Spinal cord (tissue), 10 donors: ENCODE measurements at places on chromosomes 7 and 10. TPM values are rescaled to one million over a fixed set of nuclear protein-coding genes. Genes with fewer than 3 reads are reported as not detected.

TAS2R41 gene
- not detected for polyA plus RNA-seq

SLC18A3 gene
- polyA plus RNA-seq, result 19.9 TPM

LRRN3 gene
- 106 TPM for polyA plus RNA-seq

CUX1 gene
- polyA plus RNA-seq, result 111 TPM

SERPINE1 gene
- 4.8 TPM for polyA plus RNA-seq

TAS2R5 gene
- 2.4 TPM for polyA plus RNA-seq

PTN gene
- polyA plus RNA-seq, result 1,573 TPM

ATRNL1 gene
- 16.8 TPM for polyA plus RNA-seq

DPP6 gene
- polyA plus RNA-seq, result 104 TPM

FAM180A gene
- polyA plus RNA-seq, result 0.22 TPM

PLEKHS1 gene
- polyA plus RNA-seq, result 0.08 TPM

CHRM2 gene
- polyA plus RNA-seq, result 15.9 TPM

EBF3 gene
- polyA plus RNA-seq, result 149 TPM

ITIH2 gene
- polyA plus RNA-seq, result 23.4 TPM

- DNase-seq, result no peak
Observed at GRCh38 chr7:144818511-144818910, 17.3 kb downstream of the TPK1 start.

DNA sequence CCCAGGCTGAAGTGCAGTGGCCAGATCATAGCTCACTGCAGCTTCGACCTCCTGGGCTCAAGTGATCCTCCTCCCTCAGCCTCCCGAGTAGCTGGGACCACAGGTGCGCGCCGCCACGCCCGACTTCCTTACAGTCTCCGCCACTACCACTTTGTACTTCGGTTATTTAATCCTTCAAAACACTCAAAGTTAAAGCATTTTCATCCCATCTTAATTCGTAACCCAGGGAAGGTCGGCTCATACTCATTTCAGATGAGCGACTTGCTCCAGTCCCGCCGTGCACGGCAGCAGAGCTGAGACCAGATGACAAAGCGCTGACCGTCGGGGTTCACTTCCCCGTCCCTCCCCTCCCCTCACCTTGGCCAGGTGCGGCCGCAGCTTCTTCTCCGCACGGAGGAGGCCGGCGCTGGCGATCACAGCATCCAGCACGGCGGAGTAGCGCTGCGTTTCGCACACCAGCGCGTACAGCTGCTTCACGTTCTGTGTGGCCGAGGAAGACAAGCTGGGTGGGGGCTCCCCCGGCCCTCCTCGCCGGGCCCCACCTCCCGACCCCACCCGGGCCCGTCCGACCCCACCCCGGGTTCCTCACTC, 457 bp downstream of the NSUN5 start:
- no peak for DNase-seq

- no peak for DNase-seq
Observed at GRCh38 chr7:6279937-6280336, 7.5 kb upstream of the CYTH3 start.

DNA sequence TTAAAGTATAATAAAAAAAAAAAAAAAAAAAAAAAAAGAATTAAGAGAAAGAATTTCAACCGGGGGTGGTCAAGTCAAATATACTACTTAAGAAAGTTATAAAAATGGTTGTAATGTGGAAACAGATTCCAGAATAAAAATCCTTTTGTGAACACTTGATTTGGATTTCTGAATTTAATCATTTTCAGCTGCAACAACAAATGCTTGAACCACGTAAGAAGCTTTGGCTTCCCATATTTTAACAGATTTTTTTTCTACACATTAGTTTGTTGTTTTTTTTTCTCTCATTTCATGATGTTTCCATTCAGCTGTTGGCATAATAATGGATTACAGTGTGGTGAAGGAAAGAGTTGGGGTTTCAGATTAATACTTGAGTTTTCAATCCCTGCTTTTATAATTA, 137.3 kb upstream of the AGR3 start:
- DNase-seq, result no peak

DNA sequence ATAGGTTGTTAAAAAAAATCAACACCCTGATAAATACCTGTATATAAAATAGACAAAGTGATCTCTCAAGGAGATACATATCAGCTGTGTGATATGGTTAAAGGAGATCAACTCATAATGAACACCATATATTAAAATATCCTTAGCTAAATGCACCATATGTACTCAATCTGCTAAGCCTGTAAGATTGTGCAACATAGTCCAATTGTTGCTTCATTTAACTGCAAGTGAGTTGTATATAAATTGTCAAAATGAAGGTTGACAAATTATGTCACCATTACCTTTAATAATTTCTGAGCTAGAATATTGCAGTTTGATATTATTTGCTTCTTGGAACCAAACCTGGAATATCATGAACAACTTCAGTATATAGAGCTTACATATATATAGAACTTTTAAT, 283.7 kb downstream of the MALRD1 start:
- DNase-seq, result no peak

DNA sequence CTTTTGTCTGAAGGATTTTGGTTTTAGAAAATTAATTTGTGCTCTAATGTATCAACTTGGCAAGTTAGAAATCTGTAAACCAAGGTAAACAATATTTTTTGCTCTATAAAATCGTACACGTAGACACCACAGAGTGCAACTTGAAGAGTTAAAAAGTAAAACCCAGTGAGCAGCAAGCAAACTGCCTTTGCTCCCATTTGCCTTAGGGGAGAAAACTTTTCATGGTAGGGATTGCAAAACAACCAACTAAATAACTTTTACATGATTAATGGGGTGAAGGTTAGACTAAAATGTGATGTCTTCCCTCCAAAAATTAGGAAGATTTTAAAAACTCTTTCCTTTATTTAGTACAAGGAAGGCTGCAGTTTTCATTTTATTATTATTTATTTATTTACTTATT, 224.2 kb upstream of the LYZL1 start:
- DNase-seq, result no peak

- DNase-seq, result no peak
Observed at GRCh38 chr7:102287981-102288278, 1.3 kb downstream of the SH2B2 start.

- DNase-seq, result no peak
Observed at GRCh38 chr7:157612664-157613561, 276.1 kb downstream of the DNAJB6 start.

DNA sequence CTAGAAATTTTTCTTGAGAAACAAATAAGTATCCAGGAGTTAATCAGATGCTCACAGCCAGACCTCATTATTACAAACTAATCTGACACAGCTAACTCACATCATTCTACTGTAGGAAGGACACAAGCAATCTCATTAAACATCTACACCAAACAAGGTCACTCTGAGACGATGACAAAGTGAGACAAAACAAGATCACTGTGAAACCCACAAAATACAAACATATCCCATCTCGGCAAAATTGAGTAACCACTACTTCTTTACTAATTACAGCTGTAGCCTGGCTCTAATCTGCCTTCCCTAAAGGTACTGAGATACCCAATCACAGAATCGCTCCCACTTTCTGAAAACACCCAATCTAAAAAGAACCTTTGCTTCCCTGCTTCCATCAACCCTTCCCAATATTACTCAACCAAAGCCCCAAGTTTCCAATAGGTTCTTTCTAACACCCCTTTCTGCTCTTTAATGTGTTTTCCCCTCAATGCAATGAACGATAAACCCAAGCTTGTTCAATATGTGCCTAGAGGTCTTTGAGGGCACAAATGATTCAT, 26.9 kb downstream of the CCDC6 start:
- DNase-seq, result no peak

- DNase-seq, result no peak
Observed at GRCh38 chr7:97982647-97983046, 7.3 kb downstream of the OCM2 start.

GRCh38 chr7:46864716-46865115, 717.2 kb downstream of the TNS3 start:
- DNase-seq, result peak; percentile 38

- no peak for DNase-seq
Observed at GRCh38 chr7:5584821-5585220, 161.2 kb upstream of the TNRC18 start.

DNA sequence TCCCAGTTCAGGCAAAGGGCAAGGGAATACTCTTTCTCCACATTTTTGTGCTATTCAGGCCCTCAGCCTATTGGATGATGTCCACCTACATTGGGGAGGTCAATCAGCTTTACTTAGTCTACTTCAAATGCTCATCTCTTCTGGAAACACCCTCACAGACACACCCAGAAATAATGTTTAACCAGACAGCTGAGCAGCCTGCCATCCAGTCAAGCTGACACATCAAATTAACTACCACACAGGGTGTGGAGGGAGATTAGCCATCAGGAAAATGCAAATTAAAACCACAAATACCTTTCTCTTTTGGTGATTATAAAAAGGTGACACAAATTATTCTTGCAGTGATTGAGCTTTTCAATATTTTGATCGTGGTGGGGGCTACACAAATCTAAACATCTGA, 74.7 kb upstream of the FZD8 start:
- DNase-seq, result no peak

- no peak for DNase-seq
Observed at GRCh38 chr7:3042861-3043489, 692 bp downstream of the CARD11 start.

DNA sequence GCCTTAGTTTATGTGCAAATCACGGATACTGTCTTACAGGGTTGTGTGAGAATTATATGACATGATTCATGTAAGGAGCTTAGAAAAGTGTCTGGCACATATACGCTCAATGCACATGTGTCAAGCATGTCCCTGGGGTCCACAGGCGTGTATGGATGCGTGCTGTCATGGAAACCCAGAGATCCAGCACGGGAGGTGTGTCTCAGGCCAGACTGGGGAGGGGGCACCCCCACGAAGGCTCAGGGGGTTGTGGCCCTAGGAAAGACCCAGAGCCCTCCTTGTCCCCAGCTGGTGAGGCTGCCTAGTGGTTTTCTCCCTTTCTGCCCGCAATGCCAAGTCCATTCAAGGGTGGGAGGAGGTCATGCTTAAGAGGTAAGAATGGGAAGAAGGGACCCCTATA, 9.1 kb downstream of the BTBD16 start:
- no peak for DNase-seq

- DNase-seq, result no peak
Observed at GRCh38 chr7:139982927-139983920, 79.5 kb downstream of the PARP12 start.

DNA sequence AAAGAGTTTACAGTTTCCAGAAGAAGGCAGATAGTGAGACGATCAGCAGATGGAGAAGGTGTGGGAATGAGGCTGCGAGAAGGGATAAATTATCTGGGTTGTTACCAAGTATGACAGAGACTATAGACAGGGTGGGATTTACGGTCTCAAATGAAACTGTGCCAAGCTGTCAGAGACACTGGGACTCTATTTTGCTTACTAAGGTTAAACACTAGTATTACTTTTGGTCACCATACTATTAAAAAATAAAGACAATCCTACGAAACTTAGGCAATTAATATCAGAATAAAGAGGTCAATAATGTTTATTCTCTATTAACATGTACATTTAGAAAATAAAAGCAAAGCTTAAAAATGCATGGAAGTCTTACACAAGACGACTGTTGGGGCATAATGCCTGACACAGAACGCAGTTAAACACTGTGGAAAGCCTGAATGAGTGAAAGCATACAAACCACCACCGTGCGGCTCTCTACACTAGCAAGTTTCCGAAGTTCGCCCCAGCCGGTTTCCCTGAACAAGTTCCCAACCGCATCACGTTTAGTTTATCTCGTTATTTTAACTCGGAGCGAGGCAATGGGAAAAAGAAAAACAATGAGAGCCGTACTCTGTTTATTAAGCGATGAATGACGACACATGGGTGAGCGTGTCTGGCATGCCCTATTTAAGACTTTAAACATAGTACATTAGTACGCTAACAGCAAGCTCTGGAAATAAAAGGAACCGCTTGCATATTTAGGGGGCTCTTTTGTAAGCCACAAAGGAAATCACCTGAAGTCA, 909 bp upstream of the CC2D2B start:
- DNase-seq, result peak; percentile 53

GRCh38 chr10:123417414-123417813, 248.7 kb upstream of the GPR26 start:
- no peak for DNase-seq

GRCh38 chr10:113958631-113959382, 84.9 kb upstream of the ADRB1 start:
- DNase-seq, result no peak

- no peak for DNase-seq
Observed at GRCh38 chr7:66007232-66007631, 25.2 kb upstream of the GUSB start.

GRCh38 chr7:49762666-49763065, 10.8 kb upstream of the VWC2 start:
- DNase-seq, result peak; percentile 81

DNA sequence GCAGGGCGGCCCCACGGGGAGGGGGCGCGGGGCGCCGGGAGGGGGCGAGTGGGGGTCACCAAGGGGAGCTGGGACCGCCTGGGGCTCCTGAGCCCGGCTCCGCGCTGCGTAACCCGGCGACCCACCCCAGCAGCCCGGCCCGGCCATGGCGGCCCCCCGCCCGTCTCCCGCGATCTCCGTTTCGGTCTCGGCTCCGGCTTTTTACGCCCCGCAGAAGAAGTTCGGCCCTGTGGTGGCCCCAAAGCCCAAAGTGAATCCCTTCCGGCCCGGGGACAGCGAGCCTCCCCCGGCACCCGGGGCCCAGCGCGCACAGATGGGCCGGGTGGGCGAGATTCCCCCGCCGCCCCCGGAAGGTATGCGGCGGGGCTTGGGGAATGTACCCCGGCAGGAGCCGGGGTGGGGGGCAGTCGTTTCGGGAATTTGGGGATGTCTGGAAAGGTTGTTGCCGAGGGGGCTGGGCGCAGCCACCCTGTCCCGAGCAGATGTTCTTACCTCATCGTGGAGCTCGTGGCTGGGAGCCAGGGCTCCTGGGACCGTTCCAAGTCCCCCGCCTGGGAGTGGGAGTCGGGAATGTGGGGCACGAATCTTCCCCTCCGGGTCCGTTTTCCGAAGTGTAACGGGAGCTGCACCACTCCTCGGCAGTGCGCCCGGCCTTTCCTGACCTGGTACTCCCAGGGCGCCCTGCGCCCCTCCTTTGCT, 431 bp downstream of the ZYX start:
- DNase-seq, result no peak
